Cortex of kidney (tissue), 1 donor: ENCODE measurements at places on chromosomes 5 and 9.

GRCh38 chr5:139949710-139950109 lies 93.4 kb downstream of the NRG2 start:
- no peak for DNase-seq

DNA sequence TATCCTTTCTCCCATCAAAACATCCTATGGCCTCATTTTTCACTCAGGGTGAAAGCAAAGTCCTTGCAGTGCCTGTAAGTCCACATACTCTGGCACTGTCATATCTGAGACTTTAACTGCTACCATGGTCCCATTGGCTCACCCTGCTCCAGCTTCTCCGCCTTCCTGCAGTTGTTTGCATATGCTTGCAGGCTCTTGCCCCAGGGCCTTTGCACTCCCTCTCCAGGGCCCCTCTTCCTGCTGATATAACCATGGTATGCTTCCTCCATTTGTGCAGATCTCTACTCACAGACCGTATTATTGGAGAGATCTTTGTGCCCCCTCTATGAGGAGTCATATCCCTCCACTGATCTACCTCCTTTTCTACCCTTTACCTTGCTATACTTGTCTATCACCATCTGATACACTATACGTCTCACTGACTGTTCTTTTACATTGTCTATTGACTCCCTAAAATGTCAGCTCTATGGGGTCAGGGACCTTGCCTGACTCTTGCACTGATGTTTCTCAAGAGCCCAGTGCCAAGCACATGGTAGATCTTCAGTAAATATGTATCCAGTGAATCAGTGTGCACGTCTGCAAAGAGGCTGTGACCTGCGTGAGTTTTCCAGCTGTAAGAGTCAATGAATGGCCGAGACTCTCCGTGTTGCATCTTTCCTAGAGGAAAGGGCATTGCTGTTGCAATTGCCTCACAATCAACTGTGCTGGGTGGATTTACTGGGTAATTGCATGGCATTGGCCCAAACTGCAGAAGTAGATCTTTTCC lies 81.7 kb upstream of the CPEB4 start:
- DNase-seq = no peak

DNA sequence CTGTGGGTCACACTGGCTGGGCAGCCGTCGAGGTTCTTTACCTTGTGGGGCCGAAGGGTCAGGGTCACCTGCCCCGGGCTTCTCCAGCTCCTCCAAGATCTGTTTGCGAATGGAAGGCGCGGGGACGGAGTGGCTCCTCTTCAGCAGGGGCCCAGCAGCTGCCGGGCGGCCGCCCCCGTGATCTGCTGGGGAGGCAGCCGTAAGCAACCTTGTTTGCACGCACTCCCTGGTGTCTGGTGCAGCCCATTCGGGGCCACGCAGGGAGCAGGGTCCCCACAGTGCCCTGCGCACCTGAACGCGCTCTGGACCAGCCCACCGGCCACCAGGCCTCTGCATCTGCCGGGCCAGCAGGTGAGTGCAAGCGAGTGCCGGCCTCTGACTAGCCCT lies 34.9 kb downstream of the PNPLA7 start:
- DNase-seq = no peak

DNA sequence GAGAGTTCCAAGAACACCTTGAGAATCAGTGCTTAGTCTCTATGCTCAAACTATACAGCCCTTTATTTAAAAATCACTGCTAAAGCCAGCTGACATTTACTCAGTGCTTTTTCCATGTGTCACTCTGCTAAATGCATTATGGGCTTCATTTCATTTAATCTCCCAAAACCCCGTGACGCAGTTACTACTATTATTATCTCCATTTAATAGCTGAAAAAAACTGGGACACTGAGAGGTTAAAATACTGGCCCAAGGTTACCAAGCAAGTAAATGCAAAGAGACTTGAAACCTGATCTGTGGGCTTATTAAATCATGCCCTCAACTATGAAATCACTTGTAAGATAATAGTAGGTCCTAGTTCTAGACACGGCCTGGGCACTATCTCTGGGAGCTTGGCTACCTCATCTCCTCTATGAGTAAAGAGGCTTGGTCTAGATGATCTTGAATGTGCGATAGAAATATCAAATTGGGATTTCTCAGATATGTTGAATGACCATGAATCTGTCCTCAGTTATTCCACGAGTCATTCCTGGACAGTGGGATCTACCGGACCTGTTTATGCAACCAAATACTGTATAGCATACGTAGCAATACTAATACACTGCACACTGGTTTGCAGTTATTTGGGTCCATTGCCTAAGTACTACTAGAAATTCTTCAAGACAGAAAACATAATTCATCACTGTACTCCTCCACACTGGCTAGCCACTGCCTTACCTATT lies 32.3 kb downstream of the MARCHF11 start:
- DNase-seq = no peak

DNA sequence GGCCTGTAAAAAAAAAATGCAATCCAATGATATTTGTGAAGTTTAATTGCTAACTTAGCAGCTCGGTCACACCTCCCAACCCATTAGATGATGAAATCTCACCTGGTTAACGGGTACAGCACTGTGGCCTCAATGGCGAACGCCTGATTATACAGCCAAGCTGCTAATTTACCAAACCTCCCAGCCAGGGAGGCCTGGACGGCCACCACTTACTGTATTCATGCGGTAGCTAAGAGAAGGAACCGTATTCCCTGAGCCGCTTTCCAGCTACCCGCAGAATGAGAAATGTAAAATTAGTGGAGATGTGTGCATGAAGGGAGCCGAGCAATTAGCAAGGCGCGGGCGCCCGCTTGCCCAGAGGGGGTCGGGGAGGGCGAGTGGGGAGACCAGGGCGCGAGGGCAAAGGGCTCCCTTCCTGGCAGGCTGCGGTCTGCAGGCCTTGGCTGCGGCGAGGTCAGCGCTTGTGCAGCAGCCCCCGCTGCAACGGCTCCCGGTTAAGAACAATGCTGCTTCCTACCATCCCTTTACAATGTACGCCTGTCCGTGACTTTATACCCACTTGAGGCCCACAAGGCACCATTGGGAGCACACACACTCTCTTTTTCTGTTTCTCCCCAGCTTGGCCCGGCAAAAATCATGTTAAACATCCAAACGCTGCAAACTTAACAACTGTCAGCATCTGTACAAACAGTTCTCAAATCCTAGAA lies 70.4 kb upstream of the TBCA start:
- no peak for DNase-seq

DNA sequence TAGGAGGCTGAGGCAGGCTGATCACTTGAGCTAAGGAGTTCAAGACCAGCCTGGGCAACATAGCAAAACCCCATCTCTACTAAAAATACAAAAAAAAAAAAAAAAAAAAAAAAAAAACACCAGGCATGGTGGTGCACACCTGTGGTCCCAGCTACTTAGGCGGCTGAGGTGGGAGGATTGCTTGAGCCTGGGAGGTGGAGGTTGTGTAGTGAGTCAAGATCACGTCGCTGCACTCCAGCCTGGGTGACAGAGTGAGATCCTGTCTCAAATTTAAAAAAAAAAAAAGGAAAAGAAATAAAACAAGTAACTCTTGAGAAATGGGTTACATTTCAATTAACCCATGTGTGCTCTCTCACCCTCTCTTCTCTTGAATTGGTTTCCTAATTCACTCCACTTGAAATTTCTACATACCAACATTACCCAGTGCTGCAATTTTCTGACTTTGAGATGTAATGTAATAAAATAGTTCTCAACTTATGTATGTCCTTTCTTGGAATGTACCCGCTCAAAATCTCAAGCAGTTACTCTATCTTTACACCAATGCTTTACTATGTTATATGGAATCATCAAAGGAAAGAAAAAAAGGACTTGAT lies 35.8 kb downstream of the TMEM245 start:
- DNase-seq = no peak

GRCh38 chr5:147712598-147712997 lies 69.9 kb downstream of the JAKMIP2 start:
- DNase-seq = no peak

- no peak for DNase-seq
Measured at GRCh38 chr5:150264667-150265603, 24.6 kb downstream of the CAMK2A start.

GRCh38 chr9:16532681-16533450 lies 337.6 kb downstream of the BNC2 start:
- no peak for DNase-seq

- DNase-seq = no peak
Measured at GRCh38 chr5:5421149-5421960, 1.1 kb upstream of the ICE1 start.

GRCh38 chr9:90037146-90037797 lies 432.5 kb downstream of the GADD45G start:
- DNase-seq = no peak

- no peak for DNase-seq
Measured at GRCh38 chr5:132090107-132090506, 16.5 kb downstream of the CSF2 start.

DNA sequence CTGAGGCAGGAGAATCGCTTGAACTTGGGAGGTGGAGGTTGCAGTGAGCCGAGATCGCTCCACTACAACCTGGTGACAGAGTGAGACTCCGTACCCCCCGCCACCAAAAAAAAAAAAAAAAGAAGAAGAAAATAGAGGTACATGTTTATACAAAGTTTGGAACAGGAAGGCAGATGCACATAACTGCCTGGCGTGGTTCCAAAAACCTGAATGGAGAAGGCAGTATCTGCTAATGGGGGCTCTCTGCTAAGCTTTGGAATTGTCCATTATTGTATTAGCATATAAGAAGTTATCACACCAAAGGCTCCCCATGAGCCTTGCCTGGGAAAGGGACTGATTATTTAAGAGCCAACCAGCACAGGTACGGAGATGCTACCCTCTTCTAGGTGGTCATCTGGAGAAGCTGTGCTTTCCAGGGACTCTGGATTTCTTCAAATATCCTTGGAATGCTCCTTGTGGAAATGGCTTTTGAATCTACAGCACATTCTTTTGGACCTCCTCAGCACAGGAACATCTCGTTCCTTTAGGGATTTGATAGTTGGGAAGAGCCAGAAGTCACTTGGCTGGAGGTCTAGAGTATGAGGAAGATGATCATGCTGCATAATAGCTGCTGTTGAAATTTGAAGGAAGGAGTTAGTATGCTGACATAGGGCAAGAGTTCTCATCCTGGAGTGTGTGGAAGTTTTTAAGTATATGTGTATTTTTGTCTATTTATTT lies 42.5 kb upstream of the ABCA1 start:
- no peak for DNase-seq

DNA sequence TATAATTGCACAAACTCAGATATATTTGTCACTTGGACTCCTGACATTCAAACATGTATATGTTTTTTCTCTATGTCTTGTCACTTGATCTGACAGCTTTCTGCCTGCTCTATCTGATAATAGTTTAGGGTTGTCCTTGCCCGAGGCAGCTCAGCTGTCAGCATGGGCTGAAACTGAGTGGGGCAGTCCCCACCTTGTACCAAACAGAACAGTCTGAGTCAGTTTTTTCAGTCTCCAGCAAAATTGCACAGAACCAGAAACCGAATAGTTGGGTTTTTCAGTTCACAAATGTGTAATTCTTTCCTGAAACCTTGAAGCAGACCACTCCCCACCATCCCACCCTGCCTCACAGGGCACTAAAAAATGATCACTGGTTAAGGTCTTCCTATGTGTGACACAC lies 9.5 kb upstream of the HAND1 start:
- DNase-seq = no peak

DNA sequence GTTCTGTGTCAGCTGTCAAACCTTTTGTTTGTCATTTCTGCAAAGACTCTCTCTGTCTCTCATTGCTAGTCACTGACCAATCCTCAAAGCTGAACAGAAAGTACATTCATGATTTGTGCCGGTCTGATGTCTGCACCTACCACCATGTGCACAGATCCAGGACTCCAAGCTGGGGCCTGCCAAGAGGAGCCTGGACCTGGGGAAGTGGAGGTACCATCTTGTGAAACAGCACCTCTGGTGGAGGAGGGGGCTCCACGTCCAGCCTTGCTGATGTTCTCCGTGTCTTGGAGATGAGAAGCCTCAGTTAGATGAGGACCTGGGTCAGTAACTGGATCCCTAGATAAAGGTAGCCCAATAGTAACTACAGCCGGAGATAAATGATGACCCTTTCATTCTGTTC lies 98.9 kb downstream of the TENT4A start:
- DNase-seq = no peak

- no peak for DNase-seq
Measured at GRCh38 chr9:80794197-80794596, 895.1 kb downstream of the TLE1 start.

DNA sequence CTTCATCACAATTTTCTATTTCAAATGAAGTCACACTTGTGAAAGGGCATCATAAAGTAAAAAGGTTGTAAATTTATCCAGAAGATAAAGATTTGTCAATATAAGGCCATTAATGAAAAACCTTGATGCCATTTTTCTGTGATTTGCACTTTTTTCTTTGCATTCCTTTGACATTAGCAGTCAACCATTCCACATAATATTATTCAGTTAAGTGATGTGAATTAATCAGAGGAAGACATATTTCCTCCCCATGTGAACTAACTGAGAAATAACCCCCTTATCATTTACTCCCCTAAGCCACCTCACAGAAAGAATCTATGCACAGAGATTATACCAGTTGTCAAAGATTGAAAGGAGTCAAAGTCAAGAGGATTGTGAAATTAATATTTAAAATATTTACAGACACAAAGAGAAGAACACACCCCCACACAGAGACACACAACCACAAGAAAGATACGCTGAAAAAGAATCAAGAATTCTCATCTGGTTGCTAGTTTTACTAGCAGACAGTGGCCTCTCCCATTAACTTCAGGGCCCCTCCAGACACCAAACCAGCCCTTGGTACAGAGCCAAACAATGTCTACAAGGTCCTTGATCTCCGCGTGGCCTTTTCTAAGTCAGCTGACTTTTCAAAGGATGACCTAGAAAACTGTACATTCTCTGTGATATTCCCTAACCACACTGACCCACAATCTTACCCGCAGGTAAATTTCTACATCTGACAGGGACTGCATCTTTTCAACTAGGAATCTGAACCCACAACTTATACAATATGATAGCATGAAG lies 29.5 kb downstream of the GNAQ start:
- DNase-seq = no peak
